ENCODE measurements at places on chromosomes 4 and X. TPM values are rescaled to one million over a fixed set of nuclear protein-coding genes. Genes with fewer than 3 reads are reported as not detected.

GRCh38 chrX:110208092-110208491 lies 109.8 kb downstream of the AMMECR1 start:
- peak; percentile 61 for DNase-seq

GRCh38 chrX:122622795-122623194 lies 561.3 kb upstream of the GRIA3 start:
- no peak for DNase-seq

The FRMPD4 gene
- polyA plus RNA-seq, result 0.02 TPM

- no peak for DNase-seq
Observed at GRCh38 chr4:82145850-82146249, 227.9 kb downstream of the HNRNPD start.

The MTNR1A gene
- not detected for polyA plus RNA-seq

The MXRA5 gene
- 1.3 TPM for polyA plus RNA-seq

DNA sequence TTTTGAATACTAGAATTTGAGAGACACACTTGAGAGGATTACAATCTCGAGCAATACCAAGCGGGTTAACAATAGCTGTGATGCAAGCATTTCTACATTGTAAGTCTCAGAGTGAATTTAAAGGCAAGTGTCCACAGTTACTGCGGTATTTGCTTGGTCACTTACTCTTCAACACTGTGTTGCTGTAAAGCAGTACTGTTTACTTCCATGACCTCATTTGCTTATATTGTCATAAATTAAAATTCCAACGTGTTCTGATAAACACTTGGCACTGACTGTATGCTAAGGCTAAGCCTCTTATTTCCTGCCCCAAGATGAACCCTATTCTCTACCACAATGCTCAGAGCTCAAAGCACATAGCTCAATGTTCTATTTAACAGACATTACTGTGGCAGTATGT lies 11.1 kb downstream of the EXOC1L start:
- no peak for DNase-seq

Data from foreskin keratinocyte (primary cell).